H7 (cell line): ENCODE measurements at places on chromosomes 7 and 10. TPM values are rescaled to one million over a fixed set of nuclear protein-coding genes. Genes with fewer than 3 reads are reported as not detected.

DNA sequence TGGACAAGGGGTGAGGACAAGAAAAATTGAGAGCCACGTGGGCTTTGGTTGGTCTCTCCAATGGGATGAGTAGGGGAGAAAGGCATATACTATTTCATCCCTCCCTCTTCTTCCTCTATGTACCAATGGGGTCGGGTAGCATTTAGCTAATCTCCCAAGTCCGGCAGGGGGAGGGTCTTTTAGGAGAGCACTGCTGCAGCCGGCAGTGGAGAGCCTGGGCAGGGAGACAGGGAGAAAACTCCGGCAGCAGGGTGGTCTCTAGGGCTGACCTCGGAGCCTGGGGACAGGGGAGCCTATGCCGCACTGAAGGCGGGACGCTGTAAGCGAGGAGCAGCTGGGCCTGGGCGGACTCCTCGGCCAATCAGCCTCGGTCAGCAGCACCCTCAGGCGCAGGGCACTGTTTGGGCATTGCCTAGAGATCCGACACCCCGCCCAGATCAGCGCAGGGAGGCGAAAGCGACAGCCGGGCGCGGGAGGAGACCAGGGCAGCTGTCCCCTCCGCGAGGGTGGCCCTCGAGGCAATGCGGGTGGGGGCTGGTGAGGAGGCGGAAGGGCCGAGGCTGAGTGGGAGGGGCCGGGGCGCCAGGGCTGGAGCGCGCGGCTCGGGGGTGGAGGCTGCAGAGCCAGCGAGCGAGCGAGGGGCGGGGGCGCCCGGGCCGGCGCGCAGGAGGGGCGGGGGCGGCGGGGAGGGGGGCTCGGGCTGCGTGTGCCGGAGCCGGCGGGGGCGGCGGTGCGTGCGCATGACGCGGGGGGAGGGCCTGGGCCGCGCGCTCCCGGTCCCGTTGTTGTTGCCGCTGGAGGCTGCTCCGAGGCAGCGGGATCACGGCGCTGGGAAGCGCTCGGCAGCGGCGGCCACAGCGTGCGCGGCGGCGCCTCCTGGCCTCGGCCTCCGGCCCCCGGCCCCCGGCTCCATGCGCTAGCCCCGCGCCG, at the start of gene AGAP3:
Gene AGAP3 (plus strand): TSS at position 785 of the 930 bp plus-strand sequence. CDS start 267 bp downstream, outside the sequence.
- DNase-seq, result peak; percentile 99

DNA sequence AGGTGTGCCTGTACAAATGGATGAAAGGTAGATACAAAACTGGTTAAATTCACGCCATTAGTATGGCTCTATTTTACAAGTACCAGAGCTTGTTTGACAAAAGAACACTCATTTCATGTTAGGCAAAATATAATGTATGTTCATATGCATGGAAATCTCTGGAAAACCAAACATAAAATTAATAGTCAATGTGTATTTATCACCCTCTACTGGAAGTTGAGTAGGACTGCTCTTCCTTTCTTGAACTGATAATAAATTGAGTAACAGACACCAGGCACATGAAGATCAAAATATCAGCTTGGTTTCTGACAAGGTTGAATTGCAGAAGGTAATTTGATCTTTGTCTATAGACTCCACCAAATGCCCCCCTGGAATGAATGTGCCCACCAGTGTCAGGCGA, 19.8 kb upstream of the AKR1B1 start:
- no peak for DNase-seq

- no peak for DNase-seq
Measured at GRCh38 chr7:28989211-28989980, 31.3 kb upstream of the TRIL start.

DNA sequence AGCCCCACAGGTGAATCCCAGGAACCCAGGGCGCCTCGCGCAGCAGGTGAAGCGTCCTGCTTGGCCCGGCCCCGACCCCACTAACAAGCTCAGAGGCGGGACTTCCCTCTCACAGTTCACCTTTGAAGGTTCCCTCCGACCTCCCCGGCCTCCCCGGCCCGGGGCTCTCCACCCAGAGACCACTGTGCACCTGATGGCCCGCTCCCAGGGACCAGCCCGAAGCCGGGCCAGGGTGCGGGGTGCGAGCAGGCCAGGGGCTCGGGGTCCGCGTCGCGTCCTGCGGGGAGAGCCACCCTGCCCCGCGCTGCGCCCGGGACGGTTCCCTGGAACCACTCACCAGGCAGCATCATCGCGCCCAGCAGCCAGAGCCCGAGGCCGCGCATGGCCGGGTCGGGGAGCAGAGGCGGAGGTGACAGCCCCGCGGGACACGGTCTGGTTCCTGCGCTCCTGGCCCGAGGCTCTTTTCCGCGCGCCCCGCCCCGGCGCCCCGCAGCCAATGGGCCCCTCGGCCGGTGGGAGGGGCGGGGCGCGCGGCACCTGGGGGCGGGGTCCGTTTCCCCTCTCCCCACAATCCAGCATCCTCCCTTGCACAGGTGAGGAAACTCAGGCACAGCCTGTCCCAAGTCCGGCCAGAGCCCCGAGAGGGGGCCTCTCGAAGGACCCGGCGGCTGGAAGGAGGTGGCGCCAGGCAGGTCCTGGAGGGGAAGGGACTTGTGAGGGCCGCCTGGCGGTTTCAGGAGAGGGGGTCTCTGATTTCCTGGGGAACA, at the start of gene ADAM8:
Gene ADAM8 (minus strand): TSS at position 434 of the 767 bp plus-strand sequence. CDS start 51 bp downstream, at position 383.
- DNase-seq, result peak; percentile 100

The PPP1R3C gene
- 0.31 and 0.63 TPM in 2 replicates for total RNA-seq
